ENCODE measurements at places on chromosomes 4 and X.
A peak's percentile ranks its signal among the peaks of the same experiment; 100 is the strongest.

DNA sequence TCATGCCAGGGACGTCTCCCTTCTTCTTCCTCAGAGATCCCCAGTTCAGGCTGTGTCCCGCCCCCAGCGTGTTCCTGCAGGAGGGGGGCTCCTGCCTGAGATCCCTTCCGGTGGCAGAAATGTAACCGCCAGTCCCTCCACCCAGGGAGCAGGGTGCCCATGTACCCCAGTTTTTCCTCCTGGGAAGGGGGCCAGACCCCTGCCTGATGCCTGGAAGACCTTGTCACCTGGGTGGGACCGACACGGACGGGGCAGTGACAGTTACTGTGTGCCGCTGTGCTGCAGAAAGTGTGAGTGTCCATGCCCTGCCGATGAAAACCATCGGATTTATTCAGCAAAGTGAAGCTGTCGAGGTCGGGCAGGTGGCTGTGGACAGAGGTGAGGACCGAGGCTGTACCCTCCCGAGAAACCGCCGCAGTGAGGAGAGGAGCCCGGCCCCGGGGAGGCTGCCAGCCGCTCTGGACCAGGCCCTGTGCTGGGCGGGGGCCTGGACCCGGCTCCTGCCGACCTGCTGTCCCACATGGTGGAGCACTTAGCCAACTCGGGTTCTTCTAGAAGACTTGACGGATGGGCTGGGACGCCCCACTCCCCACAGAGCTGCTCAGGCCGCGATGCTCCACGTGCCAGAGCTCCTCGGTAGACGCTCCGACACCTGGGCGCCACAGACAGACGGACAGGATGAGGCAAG lies 36.7 kb upstream of the HMX1 start:
- no peak for DNase-seq

DNA sequence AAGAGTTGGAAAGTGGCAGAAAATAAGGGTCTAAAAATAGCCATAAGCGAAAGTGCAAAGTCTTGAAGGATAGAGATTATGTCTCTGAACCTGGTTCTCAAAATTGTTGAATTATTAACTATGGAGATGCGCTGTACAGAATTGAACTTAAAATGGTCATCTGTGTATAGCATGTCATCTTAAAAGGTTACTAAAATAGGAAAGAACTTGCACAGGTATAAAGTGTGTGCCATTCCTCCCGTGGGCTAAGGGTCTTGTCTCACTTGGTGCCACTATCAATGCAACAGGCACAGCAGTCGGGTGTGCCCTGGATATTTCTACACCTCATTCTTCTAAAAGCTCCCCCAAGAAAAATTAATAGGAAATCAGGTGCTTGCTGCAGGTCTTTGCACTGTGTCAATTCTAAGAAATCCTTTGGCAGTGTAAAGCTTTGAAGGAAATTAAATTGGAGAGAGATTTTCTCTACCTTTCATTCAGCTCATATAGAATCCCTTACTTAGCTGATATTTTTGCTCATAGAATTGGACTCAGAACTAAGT lies 2.4 kb downstream of the SORBS2 start:
- DNase-seq = no peak

DNA sequence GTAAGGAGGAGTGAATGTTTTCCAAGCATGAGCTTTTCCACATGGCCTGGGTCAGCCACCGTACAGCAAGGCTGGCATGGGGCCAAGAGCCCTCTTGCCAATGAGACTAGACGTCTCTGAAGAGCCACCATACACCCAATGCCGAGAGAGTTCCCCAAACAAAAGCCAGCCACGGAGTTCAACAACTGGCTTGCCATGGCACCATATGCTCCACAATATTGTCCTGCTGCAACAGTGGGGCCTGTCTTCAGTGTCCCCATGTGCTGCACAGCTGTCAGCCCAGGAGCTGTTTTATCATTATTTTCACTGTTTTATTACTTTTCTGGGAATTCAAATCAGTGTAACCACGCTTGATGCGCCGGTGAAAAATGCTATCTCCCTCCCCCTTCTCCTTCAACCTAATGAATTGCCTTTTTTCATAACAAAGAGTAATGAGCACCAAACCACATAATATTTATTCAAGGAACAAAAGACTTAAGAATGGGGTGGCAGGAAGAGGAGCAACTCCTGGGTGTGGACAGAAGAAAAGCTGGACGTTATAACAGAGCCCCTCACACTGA lies 18.4 kb downstream of the MAML3 start:
- DNase-seq = peak; percentile 31

- DNase-seq = no peak
Observed at GRCh38 chr4:186203406-186203805, 12.0 kb downstream of the CYP4V2 start.

- no peak for DNase-seq
Observed at GRCh38 chr4:94798808-94799207, 41.1 kb downstream of the BMPR1B start.

Data from NCI-H1436 treated with DMSO at 0.1 percent for 48 hours (cell line).